ENCODE measurements at places on chromosomes 11 and 22. TPM values are rescaled to one million over a fixed set of nuclear protein-coding genes. Genes with fewer than 3 reads are reported as not detected.

The DGCR6L gene
- total RNA-seq = 27.5 TPM

DNA sequence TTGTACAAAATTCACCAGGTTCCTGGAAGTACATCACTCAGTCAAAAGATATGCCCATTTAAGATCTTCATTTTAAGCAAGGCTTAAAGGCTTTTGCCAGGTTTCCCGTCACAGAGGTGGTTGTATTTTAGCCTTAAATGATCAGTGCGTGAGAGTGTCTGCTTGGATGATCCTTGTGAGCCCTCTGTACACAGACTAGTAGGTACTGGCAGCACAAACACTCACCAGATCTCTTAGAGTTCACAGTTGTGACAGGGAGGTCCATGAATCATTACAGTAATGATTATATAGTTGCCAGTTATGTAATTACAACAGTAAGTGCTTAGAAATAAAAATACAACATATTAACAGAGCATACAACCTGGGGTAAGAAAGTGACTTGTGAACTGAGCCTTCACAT, 84.2 kb upstream of the SLC25A18 start:
- DNase-seq = no peak

The JAML gene
- 7.7 TPM for total RNA-seq

The OR52A5 gene
- total RNA-seq = not detected

The SLC15A3 gene
- total RNA-seq = 36.8 TPM

DNA sequence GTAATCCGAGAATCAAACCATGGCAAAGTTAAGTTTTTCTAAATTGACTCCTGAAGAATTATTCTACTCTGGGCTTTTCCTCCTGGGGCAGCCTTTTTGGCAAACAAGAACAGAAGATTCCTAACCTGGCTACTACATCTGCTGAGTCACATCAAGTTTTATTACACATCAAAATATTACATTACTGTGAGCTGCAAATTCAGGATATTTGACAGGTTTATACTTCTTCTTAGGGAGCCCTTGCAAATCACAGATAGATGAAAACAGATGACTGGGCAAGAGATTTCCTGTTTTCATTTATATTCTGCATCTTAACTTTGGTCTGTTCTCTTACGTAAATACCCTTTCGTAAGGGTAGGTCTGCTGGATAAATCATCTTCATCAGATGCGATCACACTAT, 23.6 kb downstream of the XRRA1 start:
- DNase-seq = no peak

DNA sequence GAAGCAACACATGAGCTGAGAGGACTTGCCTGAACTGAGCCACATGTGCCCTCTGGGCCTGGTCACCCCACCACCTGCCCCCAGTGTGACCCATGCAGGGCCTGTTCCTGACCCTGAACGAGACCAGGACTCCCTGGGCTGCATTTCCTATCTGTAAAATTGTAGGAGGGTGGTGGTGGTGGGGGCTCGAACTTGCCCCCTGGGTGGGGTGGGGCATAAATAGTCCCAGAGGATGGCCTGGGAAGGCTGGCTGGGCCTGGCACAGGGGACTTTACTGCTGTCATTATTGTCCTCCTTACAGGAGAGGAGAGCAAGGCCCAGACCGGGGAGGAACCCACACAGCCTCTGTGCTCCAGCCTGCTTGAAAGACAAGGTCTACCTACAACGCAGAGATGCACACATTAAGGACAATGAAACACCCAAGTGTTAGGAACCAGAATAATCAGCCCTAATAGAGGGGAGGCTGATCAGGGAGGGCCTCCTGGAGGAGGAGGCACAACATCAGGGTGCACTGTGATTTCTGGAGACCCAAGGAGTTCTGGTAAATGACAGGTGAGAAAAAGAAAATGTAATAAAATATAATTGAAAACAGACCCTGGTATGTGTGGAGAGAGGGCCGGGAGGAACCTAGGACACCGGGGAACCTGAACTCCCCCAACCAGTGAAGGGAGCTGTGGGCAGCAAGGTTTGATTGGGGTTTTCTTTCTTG, 2.8 kb upstream of the AIFM3 start:
- no peak for DNase-seq

GRCh38 chr11:122900587-122901202, 18.1 kb downstream of the JHY start:
- DNase-seq = no peak

DNA sequence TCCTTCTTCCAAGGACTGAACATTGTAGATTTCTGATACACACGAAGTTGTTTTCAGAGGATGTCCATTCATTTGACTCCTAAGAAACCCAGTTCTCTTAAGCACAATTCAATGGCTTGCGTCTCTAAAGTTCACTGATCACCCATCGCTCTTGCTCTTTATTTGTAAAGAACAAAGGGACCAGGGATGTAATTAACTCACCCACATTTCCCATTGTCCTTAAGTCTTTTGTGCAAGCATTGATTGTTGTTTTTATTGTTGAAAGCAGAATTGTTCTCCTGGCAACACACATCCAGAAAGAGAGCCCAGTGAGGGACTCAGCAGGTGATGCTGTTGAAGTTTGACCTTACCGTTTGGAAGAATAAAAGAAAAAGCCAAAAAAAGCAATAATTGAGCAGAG, 59.2 kb downstream of the SPON1 start:
- DNase-seq = no peak

- peak; percentile 19 for DNase-seq
Observed at GRCh38 chr11:125295931-125296330, 131.4 kb downstream of the PKNOX2 start.

GRCh38 chr22:22171357-22172218, 73.0 kb upstream of the VPREB1 start:
- DNase-seq = no peak

- no peak for DNase-seq
Observed at GRCh38 chr11:59010708-59011107, 71.4 kb downstream of the GLYATL1 start.

The RFPL2 gene
- not detected for total RNA-seq

- no peak for DNase-seq
Observed at GRCh38 chr11:76765863-76766350, 17.2 kb upstream of the TSKU start.

GRCh38 chr22:28943501-28943879, 60.1 kb downstream of the ZNRF3 start:
- no peak for DNase-seq

GRCh38 chr22:39773976-39774539, 119.5 kb downstream of the ENTHD1 start:
- DNase-seq = no peak

- DNase-seq = no peak
Observed at GRCh38 chr11:64100360-64100759, 64.6 kb downstream of the FLRT1 start.

The ADM2 gene
- 0.95 TPM for total RNA-seq

- no peak for DNase-seq
Observed at GRCh38 chr22:41106122-41106968, 14.0 kb downstream of the EP300 start.

Measured in mucosa of descending colon (tissue), 3 donors.